ENCODE measurements at places on chromosomes 4 and X. TPM values are rescaled to one million over a fixed set of nuclear protein-coding genes. Genes with fewer than 3 reads are reported as not detected.

GRCh38 chr4:56251556-56251955 lies 135.7 kb downstream of the AASDH start:
- DNase-seq: no peak

GRCh38 chr4:88865046-88865445 lies 167.4 kb upstream of the NAP1L5 start:
- DNase-seq: no peak

DNA sequence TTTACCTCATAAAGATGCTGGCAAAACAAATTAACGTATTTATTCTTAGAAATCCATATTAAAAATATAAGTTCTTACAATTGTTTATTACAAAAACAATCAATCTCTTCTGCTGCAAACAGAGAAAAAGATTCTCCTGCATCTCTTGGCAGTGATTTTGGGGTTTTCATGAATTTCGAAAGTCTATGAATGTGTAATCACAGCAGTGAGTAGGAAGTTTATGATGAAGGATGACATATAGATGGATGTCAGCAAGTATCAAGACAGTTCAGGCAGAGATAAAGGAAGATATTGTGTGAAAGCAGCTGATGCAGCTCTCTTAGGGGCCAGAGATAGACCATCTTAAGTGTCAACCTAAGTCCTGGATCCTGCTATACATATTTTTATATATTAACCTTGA lies 196.9 kb upstream of the BANK1 start:
- DNase-seq: no peak

GRCh38 chr4:60729194-60729593 lies 470.9 kb upstream of the ADGRL3 start:
- no peak for DNase-seq

DNA sequence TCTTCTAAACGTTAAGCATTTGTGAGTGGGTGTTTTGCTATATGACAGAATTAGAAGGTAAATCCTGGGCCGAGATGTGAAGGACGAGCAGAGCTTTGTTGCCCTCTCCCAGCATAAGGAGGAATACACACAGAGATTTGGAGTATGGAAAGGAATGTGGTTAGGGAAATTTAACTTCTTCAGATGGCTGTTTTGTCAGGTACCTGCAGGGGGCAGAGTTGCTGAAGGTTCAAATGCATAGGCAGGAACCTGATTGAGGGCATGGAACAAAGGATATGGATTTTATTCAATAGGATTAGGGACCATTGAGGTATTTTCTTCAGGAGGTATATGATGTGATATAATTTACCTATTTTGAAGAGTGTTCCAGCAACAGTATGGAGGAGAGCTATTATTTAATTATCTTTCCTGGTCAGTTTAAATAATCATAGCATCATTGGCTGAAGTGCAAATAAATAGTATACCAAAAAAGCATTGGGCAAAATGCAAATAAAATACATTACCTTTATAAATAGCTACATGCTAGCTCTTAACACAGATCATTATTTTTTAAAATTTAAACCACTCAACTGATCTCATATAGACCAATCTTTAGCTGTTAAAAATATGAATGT lies 143.6 kb downstream of the SLIT2 start:
- peak; percentile 8 for DNase-seq

GRCh38 chr4:90792696-90793095 lies 665.5 kb downstream of the CCSER1 start:
- DNase-seq: no peak

GRCh38 chr4:110683601-110684000 lies 60.7 kb upstream of the PITX2 start:
- no peak for DNase-seq

DNA sequence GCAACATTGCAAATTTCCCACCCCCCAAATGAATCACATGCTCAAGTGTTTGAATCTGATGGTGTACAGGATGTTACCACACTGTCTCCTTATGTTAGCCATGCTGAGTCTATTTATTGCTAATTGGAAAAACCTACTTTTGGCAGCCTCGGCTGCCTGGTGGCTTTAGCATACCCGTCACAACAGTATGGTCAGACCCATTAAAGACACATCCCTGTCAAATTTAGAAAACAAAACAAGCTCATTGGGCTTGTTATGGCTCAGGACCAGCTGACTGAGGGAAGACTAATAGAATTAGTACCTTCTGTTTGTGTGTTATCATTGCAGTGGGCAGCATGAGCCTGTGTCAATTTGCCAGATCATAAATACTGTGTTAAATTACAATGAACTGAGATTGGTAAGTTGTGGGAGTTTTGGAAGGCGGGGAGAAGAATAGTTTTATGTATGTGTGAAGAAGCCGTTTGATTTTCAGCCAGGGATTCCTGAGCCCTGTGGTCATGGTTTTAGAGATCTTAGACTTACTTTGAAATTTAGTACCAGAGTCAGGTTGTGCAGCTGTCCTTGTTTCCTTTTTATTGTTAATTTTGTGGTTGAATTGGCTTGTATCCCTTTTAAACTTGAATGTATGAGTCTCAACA lies 66.8 kb downstream of the POLA1 start:
- DNase-seq: no peak

DNA sequence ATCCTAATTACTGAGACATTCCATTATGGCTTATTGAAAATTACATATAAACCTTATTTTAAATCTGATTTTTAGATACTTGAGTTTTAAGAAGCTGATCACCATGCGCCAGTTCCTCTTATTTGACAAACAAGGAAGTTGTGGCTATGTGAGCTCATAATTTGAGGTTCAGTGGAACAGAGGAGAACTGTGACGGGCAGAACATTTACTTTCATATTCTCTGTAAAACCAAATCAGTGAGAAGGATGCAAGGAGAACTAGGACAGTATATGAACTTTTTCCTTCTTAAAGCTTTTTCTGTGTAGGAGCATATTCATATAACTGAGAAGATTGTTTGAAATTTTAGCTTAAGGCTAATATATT lies 25.3 kb downstream of the STIM2 start:
- peak; percentile 87 for DNase-seq

DNA sequence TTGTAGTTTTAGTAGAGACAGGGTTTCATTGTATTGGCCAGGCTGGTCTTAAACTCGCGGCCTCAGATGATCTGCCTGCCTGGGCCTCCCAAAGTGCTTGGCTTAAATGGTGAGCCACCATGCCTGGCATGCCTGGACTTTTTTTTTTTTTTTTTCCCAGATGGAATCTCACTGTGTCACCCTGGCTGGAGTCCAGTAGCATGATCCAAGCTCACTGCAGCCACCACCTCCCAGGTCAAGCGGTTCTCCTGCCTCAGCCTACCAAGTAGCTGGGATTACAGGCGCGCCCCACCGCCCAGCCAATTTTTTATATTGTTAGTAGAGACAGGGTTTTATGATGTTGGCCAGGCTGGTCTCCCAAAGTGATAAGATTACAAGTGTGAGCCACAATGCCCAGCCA lies 8.4 kb downstream of the UBE2K start:
- no peak for DNase-seq

DNA sequence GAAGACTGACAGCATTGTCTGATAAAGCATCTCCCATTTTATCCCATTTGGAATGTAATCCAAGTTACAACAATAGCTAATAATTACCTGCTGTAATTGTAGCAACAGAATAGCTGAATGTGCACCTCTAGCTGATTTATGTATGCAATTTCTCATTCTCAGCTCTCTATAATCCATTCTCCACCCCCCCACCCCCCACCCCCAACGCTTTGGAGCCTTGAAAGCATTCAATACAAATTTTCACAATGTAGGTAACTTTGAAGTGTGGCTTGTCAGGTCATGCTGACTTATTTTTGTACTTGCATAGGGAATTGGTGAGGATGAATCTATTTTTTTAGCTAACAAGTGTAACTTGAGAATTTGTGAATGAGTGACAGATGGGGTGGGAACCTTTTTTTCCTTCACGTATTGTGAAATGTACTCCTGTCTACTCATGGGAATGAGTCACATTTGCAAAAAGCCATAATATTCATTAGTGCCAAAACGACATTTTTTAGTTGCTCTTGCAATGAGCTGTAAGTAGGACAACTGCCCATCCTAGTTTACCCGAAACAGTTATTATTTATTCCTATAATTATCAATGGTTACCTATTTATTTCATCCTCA lies 159.3 kb downstream of the PALLD start:
- no peak for DNase-seq

DNA sequence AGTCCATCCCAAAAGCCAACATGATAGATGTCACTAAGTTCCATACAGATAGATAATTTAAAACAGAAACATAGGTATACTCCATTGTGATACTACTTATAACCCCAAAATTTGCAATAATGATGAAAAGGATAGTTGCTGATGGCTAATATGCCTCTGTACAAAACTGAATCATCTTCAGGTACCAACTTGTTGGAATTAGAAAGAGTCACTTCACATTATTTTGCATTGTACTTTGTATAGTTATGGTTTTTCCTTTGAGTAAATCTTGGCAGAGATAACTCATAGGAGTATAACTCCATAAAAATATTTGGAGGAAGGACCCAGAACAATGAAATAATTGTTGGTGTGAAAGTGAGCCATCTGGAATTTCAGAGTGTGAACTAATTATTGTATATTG lies 17.6 kb downstream of the GIMD1 start:
- DNase-seq: no peak

DNA sequence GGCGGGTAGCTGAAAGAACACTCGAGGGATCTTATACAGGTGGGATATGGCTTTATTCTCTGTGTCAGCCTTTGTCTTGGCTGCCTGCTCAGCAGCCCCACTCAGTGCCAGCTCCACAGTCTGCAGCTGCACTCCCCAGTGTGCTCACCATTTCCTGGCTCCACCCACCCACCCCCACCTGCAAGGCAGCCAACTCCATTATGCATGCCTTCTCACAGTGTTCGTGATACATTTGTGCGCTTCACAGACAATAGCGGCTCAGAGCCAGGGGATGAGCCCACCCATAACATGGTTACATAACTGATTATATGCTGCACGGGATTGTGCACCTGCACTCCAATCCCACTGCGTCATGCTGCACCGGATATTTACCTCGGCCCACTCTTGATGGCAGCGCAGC lies 8.8 kb upstream of the TMEM128 start:
- DNase-seq: no peak

DNA sequence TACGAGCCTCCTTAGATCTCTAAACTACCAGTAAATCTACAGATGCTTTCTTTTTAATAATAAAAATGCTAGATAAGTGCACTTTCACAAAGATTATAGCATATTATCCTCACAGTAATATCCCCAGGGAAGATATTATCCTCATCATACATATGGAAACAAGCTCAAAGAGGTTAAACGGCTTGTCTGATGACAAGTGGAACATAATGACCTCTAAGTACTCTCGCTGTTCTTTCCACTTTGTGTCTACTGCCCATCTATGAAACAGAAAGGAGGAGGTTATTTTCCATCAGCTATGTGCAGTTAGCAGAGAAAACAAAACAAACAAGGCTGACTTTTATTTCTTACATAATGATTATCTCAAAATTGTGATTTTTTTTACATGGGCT lies 42.8 kb upstream of the PRDM8 start:
- DNase-seq: no peak

DNA sequence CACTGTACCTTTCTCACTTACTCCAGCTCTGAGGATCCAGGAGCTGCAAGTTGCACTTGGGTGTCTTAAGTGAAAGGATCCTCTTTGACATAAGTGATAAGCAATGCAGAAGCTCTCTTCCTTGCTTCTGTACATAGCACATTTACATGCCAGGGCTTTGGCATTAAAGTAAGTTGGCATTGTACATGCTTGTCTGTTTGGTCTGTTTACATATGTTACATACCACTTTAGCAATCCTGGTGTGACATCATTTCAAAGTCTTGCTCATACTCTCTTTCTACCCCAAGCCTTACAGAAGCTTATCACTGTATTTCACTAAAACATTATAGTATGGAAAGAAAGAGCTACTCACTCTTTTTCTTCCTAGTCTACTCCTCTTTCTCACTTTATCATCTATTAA lies 2548.3 kb downstream of the ARAP2 start:
- DNase-seq: no peak

DNA sequence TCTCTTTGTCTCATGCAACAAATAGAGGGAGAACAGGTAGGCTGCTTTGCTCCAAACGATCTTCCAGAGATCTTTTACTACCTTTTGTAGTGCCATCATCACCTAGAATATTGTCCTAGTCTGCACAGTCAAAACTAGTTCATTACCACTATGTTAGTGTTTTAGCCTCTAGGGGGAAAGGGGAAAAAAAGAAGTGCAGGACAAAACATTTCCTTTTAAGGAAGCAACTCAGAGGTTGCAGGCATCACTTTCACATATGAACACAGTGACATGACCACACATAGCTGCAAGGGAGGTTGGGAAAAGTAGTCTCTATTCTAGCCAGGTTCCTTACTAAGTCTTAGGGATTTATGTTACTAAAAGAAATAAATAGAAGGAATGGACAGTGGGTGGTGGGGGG lies 39.3 kb upstream of the RAP2C start:
- DNase-seq: no peak

- DNase-seq: no peak
Observed at GRCh38 chr4:183485411-183486160, 19.3 kb upstream of the ING2 start.

GRCh38 chr4:143668930-143669552 lies 31.4 kb downstream of the FREM3 start:
- DNase-seq: no peak

DNA sequence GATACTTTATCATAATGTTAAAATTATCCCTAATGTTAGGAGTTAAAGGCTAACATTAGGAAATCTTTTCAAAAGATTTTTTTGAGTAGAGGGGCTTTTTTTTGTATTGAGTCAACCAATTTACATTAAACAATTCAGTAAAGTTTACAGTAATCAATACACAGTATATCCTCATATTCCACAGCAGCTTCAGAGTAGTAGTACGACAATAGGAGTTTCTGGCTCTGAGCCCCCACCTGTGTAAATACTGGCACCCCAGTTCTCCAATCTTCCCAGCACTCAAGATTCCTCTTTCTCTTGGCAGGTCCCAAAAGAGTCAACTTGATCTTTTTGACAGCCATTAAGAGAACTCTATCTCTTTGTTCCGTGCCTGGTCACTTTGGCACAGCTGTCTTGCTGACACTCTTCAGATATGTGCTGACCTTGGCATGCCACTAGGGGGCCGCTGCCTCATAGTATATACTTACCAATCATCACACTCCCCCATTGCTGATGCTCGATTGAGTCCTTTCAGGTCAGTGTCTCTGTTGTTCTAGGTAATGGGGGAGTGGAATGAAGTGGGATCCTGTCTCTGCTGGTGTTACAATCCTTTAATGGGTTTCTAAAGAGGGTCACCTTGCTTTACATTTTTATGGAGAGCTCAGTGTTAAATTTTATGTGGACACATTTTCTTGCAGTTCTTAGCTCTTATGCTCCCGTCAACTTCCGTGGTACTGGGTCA lies 19.5 kb upstream of the CCNI start:
- DNase-seq: peak; percentile 81

The XAGE2 gene
- total RNA-seq: not detected

The CSAG1 gene
- not detected for total RNA-seq

The FAM184B gene
- not detected for total RNA-seq

The GPM6B gene
- total RNA-seq: not detected

The GAGE2A gene
- total RNA-seq: not detected

The RHOXF1 gene
- not detected for total RNA-seq

The CDKL5 gene
- 4.7 TPM for total RNA-seq

The GPR50 gene
- not detected for total RNA-seq

The LRP2BP gene
- total RNA-seq: 1.6 TPM

The TCEAL6 gene
- not detected for total RNA-seq

The UGDH gene
- 25.4 TPM for total RNA-seq

The MAGEC2 gene
- total RNA-seq: not detected

All from B cell (primary cell).